ENCODE measurements at places on chromosomes 7 and 10. TPM values are rescaled to one million over a fixed set of nuclear protein-coding genes. Genes with fewer than 3 reads are reported as not detected.

DNA sequence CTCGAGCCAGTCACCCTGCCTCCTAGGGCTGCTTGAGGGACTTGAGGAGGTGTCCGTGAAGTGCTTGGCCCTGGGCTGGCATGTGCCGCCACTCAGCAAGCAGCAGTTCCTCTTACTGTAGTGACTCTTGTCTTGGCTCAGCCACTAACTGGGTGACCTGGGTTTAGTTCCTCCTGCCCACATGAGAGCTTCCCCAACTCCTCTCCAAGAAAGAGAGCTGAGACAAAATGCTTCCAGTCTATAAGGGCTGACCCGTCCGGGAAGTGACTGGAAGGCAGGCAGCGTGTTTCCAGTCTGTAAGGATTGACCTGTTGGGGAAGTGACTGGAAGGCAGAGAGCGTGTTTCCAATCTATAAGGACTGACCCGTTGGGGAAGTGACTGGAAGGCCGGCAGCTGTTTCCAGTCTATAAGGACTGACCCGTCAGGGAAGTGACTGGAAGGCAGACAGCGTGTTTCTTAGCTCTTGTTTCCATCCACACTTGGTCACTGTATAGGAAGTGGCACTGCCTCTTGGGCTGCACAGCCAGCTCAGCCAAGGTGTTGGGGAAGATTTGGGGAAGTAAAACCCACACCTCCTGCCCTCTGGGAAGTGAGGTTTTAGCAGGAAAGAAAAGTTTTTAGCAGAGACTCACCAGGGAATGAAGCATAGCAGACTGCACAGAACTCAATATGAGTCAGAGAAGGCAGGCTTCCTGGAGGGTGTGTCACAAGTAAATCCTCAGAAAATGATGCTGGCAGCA lies 53.3 kb upstream of the PPIF start:
- no peak for DNase-seq

The CASD1 gene
- total RNA-seq = 79.7 TPM

The SPDYE1 gene
- not detected for total RNA-seq

The CCDC172 gene
- not detected for total RNA-seq

DNA sequence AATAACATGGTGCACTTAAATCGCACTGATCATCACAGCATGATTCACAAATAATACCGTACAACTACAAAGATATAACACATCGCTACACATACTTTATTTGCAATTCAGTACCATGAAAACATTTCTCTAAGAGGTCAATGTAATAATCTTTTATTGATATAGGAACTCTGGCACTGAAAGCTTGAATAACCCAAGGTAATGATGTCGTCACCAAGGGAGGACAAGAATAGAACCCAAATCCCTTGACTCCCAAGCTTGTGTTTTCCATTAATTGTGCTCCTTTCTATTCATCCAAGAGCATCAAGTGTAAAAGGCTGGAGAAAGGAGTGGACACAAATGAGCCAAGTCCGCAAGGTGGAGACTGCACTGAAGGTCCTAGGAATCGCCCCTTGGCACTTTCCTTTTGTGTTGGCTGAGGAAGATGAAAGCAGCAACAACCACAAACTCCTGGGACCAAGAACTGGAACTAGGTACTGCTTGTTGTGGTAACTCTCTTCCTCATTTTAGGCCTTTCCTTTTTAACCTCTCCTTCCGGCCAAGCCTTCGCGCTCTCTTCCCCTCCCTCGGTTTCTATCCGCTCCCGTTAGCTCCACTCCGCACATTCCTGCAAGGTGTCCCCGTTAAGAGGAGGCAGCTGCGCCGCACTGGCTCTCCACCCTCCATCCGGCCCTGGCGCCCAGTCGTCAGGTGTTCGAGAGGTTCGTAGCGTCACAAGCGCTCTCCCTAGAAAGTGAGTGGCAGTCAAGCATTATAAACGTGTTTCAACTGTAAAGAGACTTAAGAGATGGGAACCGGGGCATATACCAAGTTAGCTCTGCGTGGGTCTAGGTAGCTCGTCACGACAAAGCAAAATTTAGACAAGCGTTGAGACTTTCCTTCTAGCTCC lies 1.0 kb upstream of the CBLL1 start:
- DNase-seq = no peak

The RBP3 gene
- total RNA-seq = not detected

DNA sequence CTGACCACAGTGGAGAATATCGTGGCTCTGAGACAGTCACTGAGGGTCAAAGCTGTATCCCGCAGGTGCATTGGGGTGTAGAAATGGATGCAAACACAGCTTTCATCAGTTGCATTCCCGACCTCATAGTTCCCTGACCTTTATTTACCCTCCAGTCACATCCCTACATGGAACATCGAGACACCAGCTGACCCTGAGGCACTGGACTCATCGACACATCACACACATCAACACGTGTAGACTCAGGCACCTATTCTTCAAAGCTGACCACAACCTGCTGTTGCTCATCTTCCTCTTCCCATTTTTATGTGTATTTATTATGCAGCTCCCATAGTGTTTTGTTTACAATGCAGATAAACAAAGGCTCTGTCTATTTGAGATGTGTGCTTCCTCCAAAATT lies 396.9 kb upstream of the NRP1 start:
- no peak for DNase-seq
